ENCODE measurements at places on chromosomes 5 and 9. TPM values are rescaled to one million over a fixed set of nuclear protein-coding genes. Genes with fewer than 3 reads are reported as not detected.

SVEP1 gene
- 62.5 TPM for total RNA-seq

ZNF618 gene
- total RNA-seq: 7.7 TPM

SPINK7 gene
- not detected for total RNA-seq

CARD6 gene
- total RNA-seq: 12.1 TPM

ANGPTL2 gene
- 55.8 TPM for total RNA-seq
